ENCODE measurements at places on chromosomes 5 and 9. TPM values are rescaled to one million over a fixed set of nuclear protein-coding genes. Genes with fewer than 3 reads are reported as not detected.
A peak's percentile ranks its signal among the peaks of the same experiment; 100 is the strongest.

- H3K4me1 ChIP-seq: peaks cover 5% of the 10 kb centered on the region
- DNase-seq: peak; percentile 27
- H3K4me3 ChIP-seq: no peak overlapping the region
- no peak overlapping the region for H3K27ac ChIP-seq
- peaks cover 33% of the 10 kb centered on the region for H3K27me3 ChIP-seq
Measured at GRCh38 chr5:170614720-170615119, 110.9 kb downstream of the KCNIP1 start.

GRCh38 chr5:113083481-113083880 lies 106.9 kb downstream of the DCP2 start:
- H3K4me3 ChIP-seq: no peak overlapping the region
- H3K36me3 ChIP-seq: no peaks in the 10 kb centered on the region
- no peak overlapping the region for H3K27ac ChIP-seq
- no peaks in the 10 kb centered on the region for H3K4me1 ChIP-seq

GRCh38 chr9:95874303-95874988 lies 1.0 kb upstream of the ERCC6L2 start:
- H3K27me3 ChIP-seq: no peaks in the 10 kb centered on the region
- DNase-seq: no peak
- no peak overlapping the region for H3K27ac ChIP-seq
- peaks cover 10% of the 10 kb centered on the region for H3K36me3 ChIP-seq

GRCh38 chr5:959581-960531 lies 48.7 kb upstream of the NKD2 start:
- peaks cover 2% of the 10 kb centered on the region for H3K36me3 ChIP-seq
- H3K4me3 ChIP-seq: peak overlapping the region; percentile 4
- no peak for DNase-seq
- H3K27me3 ChIP-seq: peaks cover 18% of the 10 kb centered on the region
- H3K4me1 ChIP-seq: peaks cover 56% of the 10 kb centered on the region
- no peak overlapping the region for H3K27ac ChIP-seq

DNA sequence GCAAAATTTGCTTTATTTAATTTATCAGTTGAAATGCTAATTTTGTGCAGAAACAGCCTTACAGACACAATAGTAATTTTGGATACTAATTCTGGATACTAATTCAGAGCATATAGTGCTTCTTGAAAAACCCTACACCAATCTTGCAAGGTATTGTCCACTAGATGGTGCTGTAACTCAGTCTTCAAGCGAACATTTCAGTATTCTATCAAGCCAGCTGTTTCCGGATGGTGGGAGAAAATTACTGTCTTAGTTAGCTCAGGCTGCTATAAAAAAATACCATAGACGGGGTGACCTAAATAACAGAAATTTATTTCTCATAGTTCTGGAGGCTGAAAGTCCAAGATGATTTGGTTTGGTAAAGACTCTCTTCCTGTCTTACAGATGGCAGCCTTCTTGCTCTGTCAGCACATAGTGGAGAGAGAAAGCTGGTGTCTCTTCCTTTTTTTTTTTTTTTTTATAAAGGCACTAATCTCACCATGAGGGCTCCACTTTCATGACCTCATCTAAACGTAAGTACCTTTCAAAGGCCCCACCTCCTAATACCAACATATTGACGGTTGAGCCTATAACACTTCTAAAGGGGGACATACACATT lies 1306.5 kb upstream of the CDH9 start:
- H3K27me3 ChIP-seq: no peaks in the 10 kb centered on the region
- H3K36me3 ChIP-seq: no peaks in the 10 kb centered on the region
- H3K27ac ChIP-seq: no peak overlapping the region
- no peak overlapping the region for H3K4me3 ChIP-seq
- no peak for DNase-seq

GRCh38 chr9:125593581-125594222 lies 113.3 kb downstream of the MAPKAP1 start:
- no peaks in the 10 kb centered on the region for H3K27me3 ChIP-seq
- H3K4me3 ChIP-seq: no peak overlapping the region
- H3K4me1 ChIP-seq: peaks cover 5% of the 10 kb centered on the region
- no peak overlapping the region for H3K27ac ChIP-seq
- DNase-seq: no peak

- H3K27ac ChIP-seq: no peak overlapping the region
- peaks cover 10% of the 10 kb centered on the region for H3K4me1 ChIP-seq
- H3K27me3 ChIP-seq: no peaks in the 10 kb centered on the region
- no peak overlapping the region for H3K4me3 ChIP-seq
- H3K36me3 ChIP-seq: peaks cover 21% of the 10 kb centered on the region
Measured at GRCh38 chr5:175713930-175714329, 56.1 kb downstream of the HRH2 start.

The GADD45G gene
- 6.0 TPM for total RNA-seq

The ARL14EPL gene
- not detected for total RNA-seq

The MBLAC2 gene
- 6.0 TPM for total RNA-seq

The SCGB3A2 gene
- total RNA-seq: not detected

Data from activated T-cell treated with anti-CD3 and anti-CD28 coated beads, Interleukin-2, amount 50 U/mL, for 72 hours (primary cell).